ENCODE measurements at places on chromosomes 12 and 14.

DNA sequence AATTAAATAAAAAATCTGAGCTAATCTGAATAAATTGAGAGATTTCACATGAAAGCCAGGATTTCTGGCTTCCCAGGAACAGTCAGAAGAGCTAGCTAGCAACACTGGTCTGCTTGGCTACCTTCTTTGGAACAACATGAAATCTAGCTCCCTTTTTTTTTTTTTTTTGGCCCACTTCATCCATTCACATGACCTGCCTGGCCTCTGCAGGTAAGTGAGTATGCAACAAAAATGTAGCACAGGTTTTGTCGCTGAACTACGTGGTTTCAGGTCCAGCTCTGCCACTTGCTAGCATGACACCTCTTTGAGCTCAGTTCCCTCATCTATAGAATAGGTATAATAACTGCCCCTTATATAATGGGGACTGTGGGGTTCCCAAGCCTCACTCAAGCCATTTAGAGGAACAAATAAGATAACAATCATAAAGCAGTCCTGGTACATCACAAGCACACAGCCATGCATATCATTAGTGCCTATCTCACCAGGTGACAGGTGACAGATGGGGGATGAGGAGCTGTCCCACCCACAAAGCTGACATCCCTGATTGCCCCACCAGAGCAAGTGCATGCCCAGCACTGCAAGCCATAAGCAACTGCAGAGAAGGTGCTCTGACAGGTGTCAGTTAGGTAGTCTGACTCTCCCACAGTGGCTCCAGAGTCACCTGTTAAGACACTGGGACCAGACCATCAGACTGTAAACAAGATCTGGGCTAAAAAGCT, 25.6 kb downstream of the PXN start:
- no peak for DNase-seq

- no peak for DNase-seq
These were observed 26.4 kb upstream of the MED13L start for GRCh38 chr12:116303929-116304328.

- DNase-seq: peak; percentile 16
These were observed 433.9 kb downstream of the EGLN3 start for GRCh38 chr14:33516898-33517436.

DNA sequence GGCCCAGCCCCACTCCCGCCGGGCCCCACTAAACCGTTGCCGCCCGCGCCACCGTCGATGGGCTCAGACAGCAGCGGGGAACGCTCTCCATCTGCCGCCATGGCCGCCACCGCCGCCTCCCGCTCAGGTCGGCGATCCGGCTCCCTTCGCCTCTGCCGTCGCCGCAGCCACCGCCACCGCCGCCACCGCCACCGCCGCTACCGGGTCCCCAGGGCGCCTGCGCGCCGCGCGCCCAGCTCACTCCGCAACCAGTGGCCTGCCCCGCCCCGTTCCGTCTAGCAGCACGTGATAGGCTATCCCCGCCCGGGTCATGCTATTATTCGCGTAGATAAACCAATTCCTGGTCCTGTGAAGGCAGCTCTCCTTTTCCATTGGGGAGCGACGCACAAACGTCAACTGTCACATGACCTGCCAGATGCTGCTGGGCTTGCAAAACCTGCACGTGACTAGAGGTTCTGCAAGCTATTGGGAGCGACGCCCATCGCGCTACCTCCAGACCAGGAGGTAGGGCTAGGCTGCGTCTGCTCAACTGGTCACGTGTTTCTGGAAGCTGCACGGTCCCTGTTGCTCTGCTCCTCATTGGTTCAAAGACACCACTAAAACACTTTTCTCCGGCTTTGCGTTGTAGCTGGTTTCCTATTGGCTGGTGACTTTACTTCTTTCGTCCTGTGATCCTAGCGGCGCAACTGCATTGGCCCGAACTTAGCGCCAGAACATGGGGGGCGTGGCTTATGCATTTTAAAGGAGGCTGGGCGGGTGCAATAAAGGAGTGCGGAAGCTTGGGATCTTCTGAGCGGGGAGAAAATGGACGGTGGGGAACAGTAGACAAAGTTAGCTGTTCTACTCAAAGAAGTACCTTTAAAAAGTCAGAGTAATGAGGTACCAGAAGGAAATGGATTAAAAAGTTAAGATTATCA, at the start of gene PIP4P1:
Gene PIP4P1 (minus strand): TSS at position 210 of the 917 bp plus-strand sequence. CDS start 109 bp downstream, at position 101.
- peak; percentile 100 for DNase-seq

DNA sequence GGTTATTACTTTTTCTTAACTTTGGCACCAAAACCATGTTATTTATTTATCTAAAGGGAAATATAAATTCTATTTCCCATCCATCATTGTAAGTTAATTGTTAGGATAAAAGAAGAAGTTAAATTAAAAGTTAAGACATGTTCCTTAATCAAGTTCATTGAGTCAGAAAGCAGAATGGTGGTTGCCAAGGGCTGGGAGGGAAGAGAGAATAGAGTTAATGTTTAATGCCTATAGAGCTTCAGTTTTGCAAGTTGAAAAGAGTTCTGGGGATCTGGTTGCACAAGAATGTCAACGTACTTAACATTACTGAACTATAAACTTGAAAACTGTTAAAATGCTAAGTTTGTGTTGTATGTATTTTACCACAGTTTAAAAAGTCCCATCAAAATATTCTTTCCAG, 63.2 kb upstream of the NR2C1 start:
- no peak for DNase-seq

Data from M059J (cell line).